H1 (cell line): ENCODE measurements at places on chromosomes 12 and 14. TPM values are rescaled to one million over a fixed set of nuclear protein-coding genes. Genes with fewer than 3 reads are reported as not detected.
A peak's percentile ranks its signal among the peaks of the same experiment; 100 is the strongest.

AQP6 gene
- total RNA-seq, result 0.17 TPM in 1 of 2 replicates, not detected in the other

SPX gene
- 0.29 and 1.3 TPM in 2 replicates for total RNA-seq

TSPAN9 gene
- total RNA-seq, result 26.1 and 29.1 TPM in 2 replicates

MGAT4C gene
- total RNA-seq, result 2.5 and 3.0 TPM in 2 replicates

DNA sequence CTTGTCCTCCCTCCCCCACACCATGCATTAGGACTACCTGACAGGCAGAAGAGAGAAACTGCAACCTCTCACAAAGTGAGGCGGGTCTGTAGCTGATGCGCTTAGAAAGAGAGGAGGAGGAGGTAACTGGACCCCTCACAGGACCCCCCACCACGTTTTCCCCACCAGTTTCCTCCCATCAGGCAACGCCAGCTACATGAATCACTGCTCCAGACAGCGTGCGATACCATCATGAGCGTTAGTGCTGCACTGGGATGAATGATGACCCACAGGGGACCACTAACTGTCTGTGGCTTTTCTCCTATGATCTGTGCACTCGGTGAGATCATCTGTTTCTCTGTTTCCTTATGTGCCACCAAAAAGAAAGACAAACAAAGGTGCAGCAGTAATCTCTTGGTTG, 77.7 kb downstream of the KCNK10 start:
- no peak for DNase-seq
- H3K27ac ChIP-seq, result no peak overlapping the region
- H3K36me3 ChIP-seq, result no peaks in the 10 kb centered on the region
- no peak overlapping the region for H3K4me3 ChIP-seq

GRCh38 chr14:93665169-93665568, 123.1 kb downstream of the PRIMA1 start:
- no peaks in the 10 kb centered on the region for H3K4me1 ChIP-seq
- no peak overlapping the region for H3K27ac ChIP-seq
- no peak for DNase-seq
- no peak overlapping the region for H3K4me3 ChIP-seq

- H3K36me3 ChIP-seq, result no peaks in the 10 kb centered on the region
- no peak overlapping the region for H3K27ac ChIP-seq
- no peak for DNase-seq
These were observed 20.8 kb downstream of the CKAP4 start for GRCh38 chr12:106226884-106227640.

DNA sequence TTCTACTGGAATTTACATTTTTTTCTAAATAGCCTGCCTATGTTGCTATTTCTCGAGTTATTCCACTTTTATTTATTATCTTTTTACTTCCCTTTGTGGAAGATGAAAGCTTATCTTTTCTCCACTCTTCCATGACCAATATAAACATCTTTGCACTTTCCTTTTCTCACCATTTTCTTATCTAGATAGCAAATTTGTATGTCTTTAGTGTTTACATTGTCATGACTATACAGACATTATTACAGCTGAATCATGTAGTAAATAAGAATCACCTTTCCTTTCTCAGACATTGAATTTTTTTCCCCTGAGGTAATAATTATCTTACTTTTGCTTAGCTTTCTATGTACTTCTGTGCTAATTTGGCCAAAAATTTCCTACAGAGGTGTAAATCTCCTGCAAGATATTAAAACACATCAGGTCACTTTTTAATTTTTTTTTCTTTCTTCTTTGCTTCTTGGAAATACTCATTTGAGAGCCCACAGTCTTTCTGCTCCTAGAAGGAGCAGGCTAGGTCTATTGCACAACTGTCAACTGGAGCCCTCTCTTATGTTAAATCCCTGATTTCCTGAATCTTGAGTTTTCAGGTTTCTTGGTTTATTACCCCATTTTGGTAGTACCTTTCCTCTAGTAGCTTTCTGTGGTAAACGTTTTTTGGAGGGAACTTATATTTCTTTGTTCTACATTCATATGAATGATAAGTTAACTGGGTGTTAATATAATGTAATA, 109.0 kb upstream of the ATP2B1 start:
- H3K27ac ChIP-seq, result no peak overlapping the region
- H3K36me3 ChIP-seq, result no peaks in the 10 kb centered on the region
- DNase-seq, result no peak
- H3K4me3 ChIP-seq, result no peak overlapping the region
- no peaks in the 10 kb centered on the region for H3K4me1 ChIP-seq
- no peaks in the 10 kb centered on the region for H3K27me3 ChIP-seq

DNA sequence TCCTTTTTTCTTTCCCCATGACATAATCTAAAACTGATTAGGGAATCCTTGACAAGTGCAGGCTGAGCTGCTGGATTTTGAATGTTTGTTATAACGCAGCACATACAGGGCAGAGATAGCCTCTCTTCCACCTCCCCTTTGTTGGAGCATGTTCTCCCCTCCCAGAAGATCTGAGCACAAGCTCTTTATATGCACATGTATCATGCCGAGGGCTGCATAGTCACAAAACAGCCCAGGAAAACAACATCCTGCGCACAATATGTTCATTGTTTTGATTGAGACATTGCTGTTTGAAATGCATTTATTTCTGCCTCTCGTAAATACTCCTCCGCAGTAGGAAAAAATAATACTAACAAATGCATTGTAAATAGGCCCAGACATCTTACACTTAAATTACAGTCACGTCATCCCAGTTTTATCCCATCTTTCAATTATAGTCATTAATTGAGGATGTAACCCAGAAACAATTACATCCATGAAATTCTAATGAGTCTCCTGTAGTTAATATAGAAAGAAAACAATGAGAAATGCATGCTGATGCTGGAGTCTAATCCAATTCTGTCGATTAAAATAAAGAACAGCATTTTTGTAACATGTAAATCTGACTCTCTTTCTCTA, 401.8 kb downstream of the BTG1 start:
- peaks cover 1% of the 10 kb centered on the region for H3K27me3 ChIP-seq
- H3K27ac ChIP-seq, result no peak overlapping the region
- H3K36me3 ChIP-seq, result no peaks in the 10 kb centered on the region
- no peak for DNase-seq
- no peaks in the 10 kb centered on the region; the same call in 1 of the 2 replicates for H3K4me1 ChIP-seq

- H3K27me3 ChIP-seq, result no peaks in the 10 kb centered on the region
- H3K4me1 ChIP-seq, result no peaks in the 10 kb centered on the region
- H3K27ac ChIP-seq, result no peak overlapping the region
- DNase-seq, result no peak
- H3K36me3 ChIP-seq, result no peaks in the 10 kb centered on the region
These were observed 510.4 kb downstream of the TMEM132D start for GRCh38 chr12:129393357-129393937.

- H3K4me3 ChIP-seq, result no peak overlapping the region
- H3K27ac ChIP-seq, result no peak overlapping the region
- peaks cover 68% of the 10 kb centered on the region for H3K36me3 ChIP-seq
- peaks cover 10% of the 10 kb centered on the region; the same call in 1 of the 2 replicates for H3K4me1 ChIP-seq
- DNase-seq, result no peak
- no peaks in the 10 kb centered on the region for H3K27me3 ChIP-seq
These were observed 18.0 kb downstream of the ACIN1 start for GRCh38 chr14:23076785-23077408.

- H3K27me3 ChIP-seq, result no peaks in the 10 kb centered on the region
- no peak overlapping the region for H3K27ac ChIP-seq
- no peak for DNase-seq
These were observed 65.2 kb downstream of the TRHDE start for GRCh38 chr12:72337382-72337781.

DNA sequence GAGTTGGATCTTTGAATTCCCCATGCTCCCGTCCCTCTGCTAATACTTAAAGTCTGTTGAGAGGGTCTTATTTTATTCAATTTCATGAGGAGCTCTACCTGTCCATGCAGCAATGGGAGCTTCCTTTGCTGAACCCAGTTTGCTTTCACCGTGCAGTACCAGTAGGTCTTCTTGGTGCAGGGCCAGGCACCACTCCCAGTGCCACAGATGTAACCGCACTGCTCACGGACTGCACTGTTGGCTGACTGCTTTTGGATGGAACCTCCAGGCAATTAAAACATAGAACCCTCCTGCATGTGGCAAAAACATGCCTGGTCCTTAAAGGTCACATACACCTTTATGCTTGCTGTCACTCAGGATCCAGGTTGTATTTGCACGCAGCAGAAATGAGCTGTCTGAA, 9.3 kb upstream of the CABP1 start:
- H3K4me1 ChIP-seq, result no peaks in the 10 kb centered on the region
- no peak overlapping the region for H3K27ac ChIP-seq
- no peak for DNase-seq
- H3K36me3 ChIP-seq, result no peaks in the 10 kb centered on the region
- H3K4me3 ChIP-seq, result no peak overlapping the region

- H3K27ac ChIP-seq, result no peak overlapping the region
- H3K4me1 ChIP-seq, result no peaks in the 10 kb centered on the region
- H3K4me3 ChIP-seq, result no peak overlapping the region
- no peak for DNase-seq
- H3K36me3 ChIP-seq, result no peaks in the 10 kb centered on the region
These were observed 14.1 kb upstream of the ASIC1 start for GRCh38 chr12:50043308-50043707.

- no peak for DNase-seq
- no peaks in the 10 kb centered on the region for H3K27me3 ChIP-seq
These were observed 580.1 kb downstream of the ALG10 start for GRCh38 chr12:34602213-34602940.

DNA sequence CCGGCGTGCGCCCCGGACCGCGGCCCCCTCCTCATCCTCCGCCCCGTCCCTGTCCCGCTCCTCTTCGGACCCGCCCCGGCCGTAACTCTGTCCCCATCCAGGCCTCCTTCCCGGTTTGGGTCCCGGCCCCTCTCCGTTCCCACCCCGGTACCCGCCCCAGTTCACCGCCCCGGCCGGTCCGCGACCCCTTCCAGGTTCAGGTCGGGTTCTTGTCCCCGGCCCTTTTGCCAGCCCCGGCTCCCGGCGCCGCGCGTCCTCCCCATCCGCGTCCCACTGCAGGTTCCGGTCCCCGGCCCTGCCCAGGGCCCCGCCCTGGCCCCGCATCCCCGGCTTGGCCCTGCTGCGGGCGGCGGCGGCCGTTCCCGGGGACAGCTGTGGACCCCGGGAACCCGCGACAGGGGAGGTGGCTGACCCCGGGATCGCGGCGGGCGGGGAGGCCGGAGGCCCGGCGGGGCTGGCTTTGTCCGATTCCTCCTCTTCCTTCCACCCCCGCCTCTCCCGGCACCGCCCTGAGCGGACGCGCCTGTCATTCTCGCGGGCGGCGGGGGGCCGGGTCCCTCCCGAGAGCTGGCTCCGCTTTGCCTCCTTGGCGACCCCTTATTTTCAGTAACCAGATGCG, 601 bp downstream of the KLC1 start:
- H3K27me3 ChIP-seq, result no peaks in the 10 kb centered on the region
- H3K36me3 ChIP-seq, result no peaks in the 10 kb centered on the region
- peak overlapping the region; percentile 52; the same call in 1 of the 2 replicates for H3K27ac ChIP-seq

DNA sequence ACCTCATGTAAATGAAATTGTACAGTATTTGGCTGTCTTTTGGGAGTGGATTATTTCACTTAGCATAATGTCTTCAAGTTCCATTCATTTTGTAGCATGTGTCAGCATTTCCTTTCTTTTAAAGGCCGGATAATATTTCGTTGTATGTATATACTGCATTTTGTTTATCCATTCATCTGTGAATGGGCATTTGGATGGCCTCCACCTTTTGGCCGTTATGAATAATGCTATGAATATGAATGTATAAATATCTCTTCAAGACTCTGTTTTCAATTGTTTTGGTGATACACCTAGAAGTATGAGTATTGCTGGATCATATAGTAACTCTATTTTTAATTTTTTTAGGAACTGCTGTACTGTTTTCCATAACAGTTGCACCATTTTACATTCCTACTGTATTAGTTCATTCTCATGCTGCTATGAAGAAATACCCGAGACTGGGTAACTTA, 164.9 kb downstream of the DYRK2 start:
- no peak overlapping the region for H3K27ac ChIP-seq
- no peaks in the 10 kb centered on the region for H3K4me1 ChIP-seq
- no peak for DNase-seq
- no peaks in the 10 kb centered on the region for H3K36me3 ChIP-seq
- no peaks in the 10 kb centered on the region for H3K27me3 ChIP-seq

DNA sequence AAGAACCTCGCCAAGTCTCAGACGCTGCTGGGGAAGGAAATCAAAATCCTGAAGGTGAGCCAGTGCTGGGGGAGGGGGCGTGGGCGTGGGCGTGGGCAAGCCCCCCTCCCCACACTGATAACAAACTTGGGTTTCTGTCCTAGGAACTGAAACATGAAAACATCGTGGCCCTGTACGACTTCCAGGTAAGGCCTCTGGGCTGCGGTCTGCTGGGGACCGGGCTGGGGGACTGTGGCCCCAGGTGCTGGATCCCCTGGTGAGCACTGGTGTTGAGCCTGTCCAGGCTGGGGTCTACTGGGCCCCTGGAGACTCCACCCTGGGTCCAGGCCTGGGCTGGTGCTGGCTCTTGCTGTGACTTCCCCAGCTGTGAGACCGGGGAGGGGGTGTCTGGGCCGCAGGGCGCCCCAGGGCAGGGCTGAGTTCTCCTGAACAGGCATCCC, 1.2 kb downstream of the ULK1 start:
- no peaks in the 10 kb centered on the region for H3K36me3 ChIP-seq
- no peaks in the 10 kb centered on the region for H3K27me3 ChIP-seq
- no peak for DNase-seq
- H3K4me1 ChIP-seq, result peaks cover 12% of the 10 kb centered on the region; the same call in 1 of the 2 replicates

GRCh38 chr14:72568296-72568992, 325.5 kb downstream of the DPF3 start:
- DNase-seq, result no peak
- H3K27me3 ChIP-seq, result no peaks in the 10 kb centered on the region
- no peak overlapping the region for H3K4me3 ChIP-seq
- no peak overlapping the region for H3K27ac ChIP-seq
- H3K36me3 ChIP-seq, result no peaks in the 10 kb centered on the region
- no peaks in the 10 kb centered on the region for H3K4me1 ChIP-seq

GRCh38 chr12:9651265-9651729, 18.2 kb upstream of the CLEC2D start:
- no peak overlapping the region for H3K27ac ChIP-seq
- H3K27me3 ChIP-seq, result no peaks in the 10 kb centered on the region
- no peak overlapping the region for H3K4me3 ChIP-seq
- 0 out of 2 replicates have a peak, but pooled peaks cover 2% of the 10 kb centered on the region for H3K4me1 ChIP-seq
- no peak for DNase-seq
- H3K36me3 ChIP-seq, result peaks cover 15% of the 10 kb centered on the region

DNA sequence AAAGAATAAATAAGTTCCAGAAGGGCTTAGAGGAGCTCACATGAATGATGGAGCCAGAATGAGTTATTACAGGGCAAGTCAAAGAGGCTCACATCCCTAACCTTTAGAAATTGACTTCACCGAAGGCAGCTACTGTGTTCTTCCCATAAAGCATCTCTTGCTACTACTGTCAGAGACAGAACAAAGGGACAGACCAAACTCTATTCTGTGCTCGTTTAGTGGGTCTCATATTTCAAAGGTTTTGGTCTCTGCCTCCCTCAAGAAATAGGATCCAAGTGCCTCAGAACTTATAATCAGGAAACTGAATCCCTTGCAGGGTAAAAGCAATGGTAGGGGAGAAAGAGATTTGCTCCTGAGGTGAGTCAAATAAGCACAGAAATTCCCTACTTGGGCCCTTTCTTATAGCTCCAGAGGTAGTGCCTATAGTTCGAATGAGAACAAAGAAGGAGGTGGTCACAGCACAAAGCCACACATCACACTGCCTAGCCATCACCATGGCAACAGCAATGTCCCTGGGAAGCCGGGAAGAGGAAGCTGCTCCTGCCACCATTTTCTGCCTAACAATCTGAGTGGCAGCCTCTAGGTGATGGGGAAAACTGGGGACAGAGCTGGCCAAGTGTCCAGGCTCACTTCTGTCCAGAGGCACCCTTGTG, 294.9 kb downstream of the FOXN3 start:
- no peaks in the 10 kb centered on the region; the same call in 1 of the 2 replicates for H3K27me3 ChIP-seq
- peaks cover 2% of the 10 kb centered on the region; the same call in 1 of the 2 replicates for H3K4me1 ChIP-seq
